ENCODE measurements at places on chromosomes 11 and 22.

DNA sequence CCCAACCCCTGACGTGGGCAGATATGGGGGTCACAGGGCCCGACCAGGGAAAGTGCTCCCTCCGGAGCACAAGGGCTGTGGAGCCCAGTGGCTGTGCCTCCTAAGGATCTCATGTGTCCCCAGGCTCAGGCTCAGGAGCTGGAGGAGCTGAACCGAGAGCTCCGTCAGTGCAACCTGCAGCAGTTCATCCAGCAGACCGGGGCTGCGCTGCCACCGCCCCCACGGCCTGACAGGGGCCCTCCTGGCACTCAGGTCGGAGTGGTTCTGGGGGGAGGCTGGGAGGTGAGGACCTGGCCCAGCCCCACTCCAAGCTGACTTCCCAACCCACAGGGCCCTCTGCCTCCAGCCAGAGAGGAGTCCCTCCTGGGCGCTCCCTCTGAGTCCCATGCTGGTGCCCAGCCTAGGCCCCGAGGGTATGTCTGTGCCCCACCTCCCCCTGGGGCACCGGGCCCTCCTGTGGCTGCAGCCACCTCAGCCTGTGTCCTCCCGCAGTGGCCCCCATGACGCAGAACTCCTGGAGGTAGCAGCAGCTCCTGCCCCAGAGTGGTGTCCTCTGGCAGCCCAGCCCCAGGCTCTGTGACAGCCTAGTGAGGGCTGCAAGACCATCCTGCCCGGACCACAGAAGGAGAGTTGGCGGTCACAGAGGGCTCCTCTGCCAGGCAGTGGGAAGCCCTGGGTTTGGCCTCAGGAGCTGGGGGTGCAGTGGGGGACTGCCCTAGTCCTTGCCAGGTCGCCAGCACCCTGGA, 2.5 kb downstream of the RASSF7 start:
- DNase-seq: no peak

- no peak for DNase-seq
These were observed 26.9 kb upstream of the HTR3A start for GRCh38 chr11:113947994-113948393.

- no peak for DNase-seq
These were observed 7.2 kb downstream of the SLC22A12 start for GRCh38 chr11:64598106-64598796.

- no peak for DNase-seq
These were observed 536.6 kb downstream of the SOX6 start for GRCh38 chr11:15819679-15820286.

DNA sequence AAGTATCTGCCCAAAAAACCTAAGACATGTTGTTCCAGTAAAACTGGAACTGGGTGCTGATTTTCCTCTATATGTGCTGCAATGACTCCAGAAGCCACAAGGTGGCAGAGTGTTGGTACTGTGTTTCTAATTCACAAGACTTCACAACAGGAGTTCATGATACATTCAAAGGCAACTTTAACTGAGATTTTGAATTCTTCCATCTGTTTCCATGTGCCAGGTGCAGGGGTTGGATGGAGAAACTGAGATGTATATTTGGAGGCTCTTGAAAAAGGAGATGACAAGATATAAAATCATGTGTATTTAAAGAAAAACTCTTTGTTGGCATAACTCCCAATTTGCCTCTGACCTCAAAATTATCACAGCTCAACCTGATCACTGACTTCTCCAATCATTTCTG, 1098.6 kb upstream of the CCDC90B start:
- no peak for DNase-seq

- DNase-seq: no peak
These were observed 55.4 kb upstream of the NECTIN1 start for GRCh38 chr11:119784421-119784820.

DNA sequence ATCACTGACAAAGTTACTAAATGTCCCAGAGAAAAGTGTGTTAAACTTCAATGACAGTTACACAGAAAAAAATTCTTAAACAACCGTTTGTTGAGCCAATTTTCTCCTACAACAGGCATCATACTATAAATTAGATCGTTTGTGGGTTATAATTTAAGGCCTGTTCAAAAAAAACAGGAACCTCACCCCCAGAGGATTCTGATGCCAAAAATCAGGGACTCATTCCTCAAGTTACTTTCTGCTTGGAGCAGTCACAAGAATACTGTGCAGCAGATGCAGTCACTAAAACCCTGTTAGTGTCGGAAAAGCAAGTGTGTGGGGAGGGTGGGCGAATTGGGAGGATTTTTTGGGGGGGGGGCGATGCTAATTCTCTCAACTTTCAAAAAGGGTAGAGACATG, 657 bp downstream of the CWC15 start:
- DNase-seq: no peak
